Hematopoietic multipotent progenitor cell (in vitro differentiated cells): ENCODE measurements at places on chromosomes 13 and 19.

- DNase-seq: no peak
These were observed 161.1 kb downstream of the DCT start for GRCh38 chr13:94318418-94318817.

DNA sequence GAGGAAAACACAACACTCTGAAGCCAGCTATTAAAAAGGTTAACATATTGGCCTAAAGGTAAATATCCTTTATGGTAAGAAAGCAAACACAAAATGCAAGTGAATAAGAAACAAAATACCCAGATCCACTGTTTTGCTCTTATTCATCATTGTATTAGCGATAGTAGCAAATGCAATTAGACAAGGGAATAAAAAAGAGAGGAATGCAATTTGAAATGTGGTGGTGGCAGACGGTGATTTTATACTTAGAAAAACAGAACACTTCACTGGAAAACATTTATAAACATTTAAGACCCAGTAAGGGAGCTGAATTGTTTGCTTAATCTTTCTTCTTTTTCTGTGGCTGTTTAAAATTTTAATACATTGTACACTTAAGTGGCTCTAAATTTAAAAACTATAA is 17.2 kb upstream of the CYP4F2 start:
- no peak for DNase-seq

DNA sequence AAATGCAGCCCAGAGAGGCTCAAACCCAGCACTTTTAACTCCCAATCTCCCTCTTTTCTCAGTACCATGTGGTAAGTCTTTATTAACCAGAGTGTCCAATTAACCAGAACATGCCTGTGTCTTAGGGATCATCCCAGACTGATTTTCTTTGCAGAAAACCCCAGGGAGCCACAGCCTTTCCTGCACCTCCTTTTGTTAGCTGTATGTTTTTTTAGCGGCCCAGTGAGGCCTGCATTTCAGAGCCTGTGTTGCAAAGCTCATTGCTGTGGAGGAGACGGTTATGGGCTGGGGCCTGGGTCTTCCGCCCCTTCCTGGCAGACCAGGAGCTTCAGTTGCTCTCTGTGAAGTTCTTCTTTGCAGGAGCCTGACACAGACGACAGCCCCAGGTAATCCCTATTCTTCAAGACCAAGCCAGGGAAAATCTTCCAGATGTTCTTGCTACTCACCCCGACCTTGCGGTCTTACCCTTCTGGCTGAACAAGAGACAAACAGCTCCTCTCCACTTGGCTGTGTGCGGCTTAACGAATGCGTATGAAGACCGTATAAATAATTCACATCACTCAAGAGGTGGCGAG is 70.7 kb upstream of the TSHZ3 start:
- DNase-seq: no peak

GRCh38 chr13:88248393-88248792 is 577.2 kb downstream of the SLITRK5 start:
- no peak for DNase-seq

DNA sequence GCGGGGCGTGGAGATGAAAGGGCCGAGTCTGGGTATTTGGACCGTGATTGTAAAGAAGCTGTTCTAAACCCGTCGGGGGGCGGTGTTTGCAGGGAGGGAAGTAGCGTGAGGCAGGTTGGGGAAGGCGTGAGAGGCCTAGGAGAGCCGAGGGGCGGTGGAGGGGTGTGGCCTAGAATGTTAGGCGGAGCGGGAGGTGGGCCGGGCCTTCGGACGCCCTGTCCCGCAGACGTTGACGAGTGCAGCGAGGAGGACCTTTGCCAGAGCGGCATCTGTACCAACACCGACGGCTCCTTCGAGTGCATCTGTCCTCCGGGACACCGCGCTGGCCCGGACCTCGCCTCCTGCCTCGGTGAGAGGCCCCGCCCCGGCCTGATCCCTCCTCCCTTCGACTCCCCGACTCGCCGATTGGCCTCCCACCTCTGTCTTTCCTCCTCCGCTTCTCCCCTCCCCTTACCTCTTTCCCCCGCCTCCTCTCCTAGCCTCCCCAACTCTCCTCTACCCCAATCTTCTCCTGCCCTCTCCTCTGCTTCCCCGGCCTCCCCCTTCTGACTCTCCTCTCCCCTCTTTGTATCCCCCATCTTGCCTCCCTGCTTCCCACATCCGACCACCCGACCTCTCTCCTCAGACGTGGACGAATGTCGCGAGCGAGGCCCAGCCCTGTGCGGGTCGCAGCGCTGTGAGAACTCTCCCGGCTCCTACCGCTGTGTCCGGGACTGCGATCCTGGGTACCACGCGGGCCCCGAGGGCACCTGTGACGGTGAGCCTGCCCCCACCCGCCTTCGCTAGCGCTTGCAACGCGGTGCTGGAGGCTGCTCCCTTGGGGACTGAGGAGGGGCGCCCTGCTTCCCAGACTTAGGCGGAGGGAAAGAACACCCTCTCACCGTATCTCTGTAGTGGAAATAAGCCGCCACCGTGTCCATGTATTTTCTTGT is 12.8 kb downstream of the LTBP4 start:
- DNase-seq: peak; percentile 96

GRCh38 chr13:98860491-98860890 is 108.0 kb upstream of the SLC15A1 start:
- DNase-seq: no peak

DNA sequence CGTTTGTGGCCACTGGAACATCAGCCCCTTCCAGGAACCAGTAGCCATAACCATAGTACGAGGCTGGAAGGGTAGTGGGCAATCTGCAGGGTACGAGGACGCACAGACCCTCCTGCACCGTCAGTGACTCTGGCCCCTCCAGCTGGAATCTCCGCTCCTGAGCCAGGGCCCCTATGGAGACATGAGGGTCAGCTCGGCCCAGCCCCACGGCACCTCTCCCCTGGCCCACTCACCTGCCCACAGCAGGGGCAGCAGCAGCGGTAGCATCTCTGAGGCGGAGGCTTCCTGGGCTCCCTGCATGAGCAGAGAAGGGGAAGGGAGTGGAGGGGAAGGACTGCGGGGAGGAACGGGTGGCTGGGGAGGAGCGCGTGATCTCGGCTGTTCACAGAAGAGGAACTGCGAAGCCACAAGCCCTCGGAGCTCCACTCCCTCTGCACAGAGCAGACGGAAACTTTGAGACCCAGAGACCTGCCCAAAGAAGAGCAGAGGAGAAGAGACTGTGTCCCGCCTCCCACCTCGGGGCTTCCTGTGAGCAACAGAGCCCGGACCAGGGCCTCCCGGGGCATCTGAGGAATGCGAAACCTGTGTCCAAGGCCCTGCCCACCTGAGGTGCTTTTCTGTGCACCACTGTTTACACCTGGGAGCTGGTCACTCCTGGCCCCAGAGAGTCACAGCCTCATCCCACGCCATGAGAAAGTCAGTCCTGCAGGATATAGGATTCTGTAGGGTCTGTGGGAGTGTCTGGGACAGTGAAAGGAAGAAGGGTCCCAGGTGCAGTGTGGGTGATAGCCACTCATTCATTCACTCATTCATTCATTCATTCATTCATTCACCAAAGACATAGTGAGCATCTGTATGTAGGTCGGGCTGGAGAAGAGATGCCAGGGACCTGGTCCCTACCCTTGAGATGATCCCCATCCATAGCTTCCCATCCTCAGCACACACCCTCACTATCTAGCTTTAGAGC is at the start of gene SIGLEC6:
SIGLEC6 (minus strand) TSS at position 322 of the 967 bp plus-strand sequence; CDS start at position 300, 22 bp downstream.
- DNase-seq: peak; percentile 94
